Astrocyte (in vitro differentiated cells and primary cell): ENCODE measurements at places on chromosomes 4 and X. TPM values are rescaled to one million over a fixed set of nuclear protein-coding genes. Genes with fewer than 3 reads are reported as not detected.

Gene UXT
- 72.7 and 73.5 TPM in 2 replicates for total RNA-seq

Gene UGT2B11
- total RNA-seq = not detected in 2 replicates

Gene PNCK
- 0.65 and 1.1 TPM in 2 replicates for total RNA-seq

Gene SLITRK4
- total RNA-seq = 2.7 and 3.7 TPM in 2 replicates

Gene ANK2
- 77.1 and 77.8 TPM in 2 replicates for total RNA-seq

Gene ARR3
- not detected in 2 replicates for total RNA-seq

GRCh38 chrX:71859637-71860036, 51.0 kb upstream of the NHSL2 start:
- DNase-seq = peak; percentile 17

DNA sequence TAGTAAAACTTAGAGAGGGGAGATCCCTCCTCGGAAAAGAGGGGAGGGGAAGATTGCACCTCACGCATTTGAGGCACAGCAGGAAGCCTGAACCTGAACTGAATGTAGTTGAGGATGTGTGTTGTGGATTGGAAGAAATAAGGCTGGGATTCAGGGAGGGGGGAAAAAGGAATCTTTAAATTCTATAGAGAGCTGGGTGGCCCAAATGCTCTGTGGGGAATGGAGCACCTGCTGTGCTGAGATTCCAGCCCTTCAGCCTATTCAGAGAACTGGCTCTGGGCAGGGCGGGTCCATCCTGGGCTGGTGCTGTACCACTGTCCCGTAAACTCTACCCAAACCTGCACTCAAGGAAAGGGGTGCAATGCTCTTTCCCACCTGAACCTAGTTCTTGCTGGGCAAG, 4.1 kb downstream of the FOXO4 start:
- DNase-seq = no peak

GRCh38 chrX:46653482-46653881, 79.9 kb downstream of the CHST7 start:
- DNase-seq = no peak

DNA sequence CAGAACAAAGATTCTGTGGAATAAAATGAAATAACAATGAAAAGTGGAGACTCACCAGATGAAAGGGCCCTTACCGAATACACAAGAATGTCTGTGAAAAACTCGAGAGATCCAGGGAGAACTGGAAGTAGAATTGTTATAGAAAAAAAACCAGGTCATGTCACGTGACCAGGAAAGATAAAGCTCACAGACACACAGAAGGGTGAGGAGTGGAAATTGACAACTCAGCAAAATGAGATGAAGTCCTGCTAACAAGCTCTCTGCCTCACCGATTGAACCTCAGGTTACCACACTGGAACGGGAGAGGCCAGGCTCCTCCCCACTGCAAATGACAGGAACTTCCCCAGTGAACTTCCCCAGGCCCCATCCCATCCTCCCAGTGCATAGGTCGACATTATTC, 1618.0 kb upstream of the PCDH10 start:
- DNase-seq = no peak

- no peak for DNase-seq
Observed at GRCh38 chr4:69239557-69240168, 25.1 kb upstream of the UGT2B11 start.

- DNase-seq = no peak
Observed at GRCh38 chr4:3419836-3420605, 21.7 kb upstream of the HGFAC start.

DNA sequence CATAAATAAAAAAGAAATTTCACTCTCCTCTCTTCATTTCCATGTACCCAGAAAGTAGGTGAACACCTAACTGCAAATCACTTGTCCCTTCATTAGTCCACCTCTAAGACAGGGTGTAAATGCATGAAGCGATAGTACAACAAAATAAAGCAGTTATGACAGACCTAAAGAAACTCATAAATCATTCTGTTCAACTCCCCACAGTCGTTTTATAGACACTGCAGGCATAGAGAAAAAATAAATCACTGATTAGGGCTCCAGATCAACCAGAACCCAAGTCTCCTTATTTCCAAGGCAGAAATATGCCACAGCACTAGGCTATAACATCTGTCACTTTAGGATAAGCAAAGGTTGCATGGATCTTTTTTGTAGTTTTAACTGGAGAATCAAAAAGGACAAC, 3.0 kb downstream of the RASGEF1B start:
- DNase-seq = no peak

GRCh38 chr4:177047070-177047850, 254.5 kb upstream of the VEGFC start:
- peak; percentile 55 for DNase-seq

DNA sequence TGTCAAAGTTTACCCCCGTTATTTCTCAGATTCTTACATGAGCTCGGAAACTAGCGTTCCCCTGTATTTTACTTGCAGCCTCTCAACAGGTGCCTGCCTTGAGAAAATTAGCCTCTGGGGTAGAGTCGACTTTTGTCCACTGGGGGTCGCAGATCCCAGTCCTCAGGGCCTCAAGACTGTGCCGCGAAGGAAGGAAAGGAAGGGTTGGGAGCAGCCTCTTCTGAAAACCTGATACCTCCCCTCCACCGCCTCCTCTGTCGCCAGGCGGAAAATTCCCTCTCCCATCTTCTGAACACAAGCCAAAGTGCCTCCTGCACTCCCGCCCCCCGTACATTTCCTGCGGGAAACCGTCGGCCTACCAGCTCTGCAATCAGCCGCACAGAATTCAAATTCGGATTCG, 44.4 kb upstream of the TMSB15B start:
- peak; percentile 52 for DNase-seq

DNA sequence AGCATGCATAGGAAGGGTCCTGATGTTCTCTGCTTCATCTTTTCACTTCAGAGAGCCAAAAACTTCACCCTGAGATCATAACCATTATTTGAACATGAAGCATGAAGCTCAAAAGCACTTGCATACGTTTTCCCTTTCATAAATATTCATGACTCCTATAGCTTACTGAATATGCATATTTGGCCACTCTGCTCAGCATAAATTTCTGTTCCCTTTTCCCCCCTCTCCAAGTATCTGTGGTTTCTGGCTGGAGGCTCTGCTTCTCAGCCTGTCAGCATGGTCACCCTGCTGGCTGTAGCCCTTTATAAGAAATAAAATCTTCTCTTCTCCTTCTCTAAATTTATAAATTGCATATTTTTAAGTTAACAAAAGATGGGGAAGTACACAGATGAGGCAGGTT, 384.7 kb upstream of the AGA start:
- DNase-seq = no peak

DNA sequence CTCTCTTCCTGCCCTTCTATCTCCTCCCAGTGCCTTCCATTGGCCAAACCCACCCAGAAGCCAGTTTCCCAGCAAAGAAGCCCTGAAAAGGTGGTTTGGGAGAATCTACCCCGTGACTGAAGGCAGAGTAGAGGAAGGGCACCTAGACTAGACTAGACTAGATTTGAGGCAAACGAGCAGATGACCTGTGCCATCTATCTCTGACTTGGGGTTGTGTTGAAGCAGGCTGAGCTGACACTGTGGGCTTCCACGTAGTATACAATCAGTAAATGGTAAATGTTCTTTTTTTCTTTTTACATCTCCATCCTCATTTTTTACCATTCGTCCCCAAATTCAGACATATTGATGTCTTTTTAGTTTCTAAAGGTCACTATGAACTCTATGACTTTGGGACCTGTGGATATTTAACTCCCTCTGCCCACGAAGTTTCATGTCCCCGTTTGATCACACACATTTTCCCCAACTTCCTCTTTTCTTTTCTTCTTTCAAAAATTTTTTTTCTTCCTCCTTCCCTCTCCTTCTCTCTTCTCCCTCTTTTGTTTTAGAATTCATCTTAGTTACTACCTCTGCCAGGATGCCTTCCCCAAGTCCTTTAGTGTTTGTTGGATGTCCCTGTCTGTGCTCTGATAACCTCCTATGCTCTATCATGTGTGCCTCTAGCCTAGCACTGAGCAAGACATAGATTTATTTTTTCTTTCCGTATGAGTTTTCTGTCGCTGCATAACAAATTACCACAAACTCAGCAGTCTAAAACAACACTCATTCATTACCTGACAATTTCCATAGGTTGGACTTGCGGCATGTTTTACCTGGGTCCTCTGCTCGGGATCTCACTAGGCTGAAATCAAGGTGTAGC, 6.2 kb upstream of the AFF1 start:
- DNase-seq = no peak

- DNase-seq = no peak
Observed at GRCh38 chrX:22803353-22803752, 196.4 kb upstream of the DDX53 start.

- DNase-seq = no peak
Observed at GRCh38 chr4:152014280-152014679, 253.5 kb upstream of the GATB start.

DNA sequence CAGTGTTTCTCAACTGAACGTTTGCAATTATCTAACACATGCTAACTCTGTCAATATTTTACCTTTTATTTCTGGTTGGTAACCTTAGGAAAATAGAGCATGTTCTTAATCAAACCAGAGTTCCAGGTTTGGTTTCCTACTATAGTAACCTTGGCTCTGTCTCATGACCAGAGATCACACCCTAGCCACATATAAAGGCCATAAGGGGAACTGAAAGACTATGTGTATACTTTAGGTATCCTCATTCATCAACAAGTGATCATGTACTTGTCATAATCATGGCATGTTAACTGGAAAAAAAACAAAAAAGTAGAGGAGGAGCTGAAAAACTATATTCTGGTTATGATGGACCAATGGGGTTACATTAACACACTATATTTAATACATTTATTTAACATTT, 302.4 kb downstream of the TEX13A start:
- no peak for DNase-seq

GRCh38 chr4:79920163-79920853, 152.7 kb downstream of the ANTXR2 start:
- DNase-seq = no peak

DNA sequence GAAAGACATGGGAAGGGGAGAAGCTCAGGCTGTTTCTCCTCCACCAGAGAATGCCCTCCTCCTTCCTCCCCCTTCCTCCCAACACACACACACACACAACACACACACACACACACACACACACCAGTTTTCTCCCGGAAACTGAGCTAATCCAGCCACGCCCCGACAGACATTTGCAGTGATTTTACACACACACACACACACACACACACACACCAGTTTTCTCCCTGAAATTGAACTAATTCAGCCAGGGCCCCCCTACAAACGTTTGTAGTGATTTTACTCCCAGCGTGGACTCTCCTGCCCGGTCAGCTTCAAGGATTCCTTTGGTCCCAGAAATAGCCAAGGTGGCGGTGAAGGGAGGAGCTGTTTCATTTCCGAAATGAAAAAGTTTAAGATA, 32.9 kb upstream of the STX18 start:
- DNase-seq = peak; percentile 86

DNA sequence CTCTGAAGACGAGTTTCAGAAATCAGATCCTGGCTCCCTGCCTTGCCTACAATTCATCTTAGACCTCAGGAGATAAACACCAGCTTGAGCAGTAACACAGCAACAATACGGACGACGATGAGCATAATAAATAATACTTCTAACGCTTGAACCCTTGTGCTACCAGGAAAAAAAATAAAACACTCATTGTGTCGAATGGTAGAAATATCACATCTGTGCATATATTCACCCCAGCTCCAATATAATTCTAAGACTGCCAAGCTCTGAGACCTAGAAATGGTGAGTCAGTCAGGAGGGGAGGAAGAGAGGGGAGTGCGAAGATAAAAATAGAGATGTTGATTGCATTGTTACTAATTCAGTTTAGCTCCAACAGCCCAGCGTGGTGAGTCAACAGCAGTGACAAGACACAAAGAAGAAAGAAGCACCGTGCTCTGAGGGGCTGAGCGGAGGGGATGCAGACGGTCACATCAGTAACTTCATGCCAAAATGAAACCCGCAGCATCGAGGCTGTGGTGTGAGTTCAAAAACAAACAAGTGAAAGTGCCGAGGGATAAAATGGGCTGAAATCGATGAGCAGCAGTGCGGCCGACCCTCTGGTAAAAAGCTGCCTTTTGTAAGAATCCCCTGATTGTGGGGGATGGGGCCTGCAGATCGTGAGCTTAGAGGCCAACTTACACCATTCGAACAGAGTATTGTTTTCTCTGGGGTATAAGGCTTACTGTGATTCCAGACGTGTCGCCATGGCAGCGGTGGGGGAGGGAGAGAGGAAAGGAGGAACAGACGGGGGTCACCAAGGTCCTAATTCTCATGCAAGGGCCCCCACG, 150.4 kb downstream of the MGST2 start:
- peak; percentile 86 for DNase-seq

DNA sequence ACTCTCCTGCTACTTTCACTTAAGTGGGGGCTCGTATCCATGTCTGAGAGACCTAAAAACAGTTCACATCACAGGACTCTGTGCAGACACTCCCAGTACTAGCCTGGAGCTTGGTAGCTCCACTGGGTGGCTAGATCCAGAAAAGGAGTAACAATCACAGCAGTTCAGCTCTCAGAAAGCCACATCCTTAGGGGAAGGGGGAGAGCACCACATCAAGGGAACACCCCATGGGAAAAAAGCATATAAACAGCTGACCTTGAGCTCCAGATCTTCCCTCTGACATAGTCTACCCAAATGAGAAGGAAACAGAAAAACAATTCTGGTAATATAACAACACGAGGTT, 175.8 kb downstream of the FAM13A start:
- DNase-seq = no peak

DNA sequence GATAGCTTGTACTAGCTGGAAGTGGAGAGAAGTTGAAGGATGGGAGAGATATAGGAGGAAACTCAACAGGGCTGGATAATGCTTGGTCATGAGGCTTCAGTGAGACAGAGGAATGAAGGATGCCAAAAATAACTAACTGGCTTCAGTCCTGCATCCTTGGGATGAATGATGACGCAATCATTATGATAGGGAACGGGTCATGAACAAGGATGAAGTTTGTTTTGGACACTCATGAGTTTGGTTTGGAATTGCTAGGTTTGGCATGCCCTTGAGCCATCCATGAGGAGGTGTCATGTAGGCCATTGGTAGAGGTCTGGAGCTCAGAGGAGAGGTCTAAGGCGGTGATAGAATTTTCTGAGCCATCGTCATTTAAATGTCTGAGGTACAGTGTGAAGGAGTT, 160.0 kb upstream of the NHS start:
- DNase-seq = peak; percentile 27

GRCh38 chrX:107076158-107076557, 42.5 kb downstream of the RBM41 start:
- no peak for DNase-seq

DNA sequence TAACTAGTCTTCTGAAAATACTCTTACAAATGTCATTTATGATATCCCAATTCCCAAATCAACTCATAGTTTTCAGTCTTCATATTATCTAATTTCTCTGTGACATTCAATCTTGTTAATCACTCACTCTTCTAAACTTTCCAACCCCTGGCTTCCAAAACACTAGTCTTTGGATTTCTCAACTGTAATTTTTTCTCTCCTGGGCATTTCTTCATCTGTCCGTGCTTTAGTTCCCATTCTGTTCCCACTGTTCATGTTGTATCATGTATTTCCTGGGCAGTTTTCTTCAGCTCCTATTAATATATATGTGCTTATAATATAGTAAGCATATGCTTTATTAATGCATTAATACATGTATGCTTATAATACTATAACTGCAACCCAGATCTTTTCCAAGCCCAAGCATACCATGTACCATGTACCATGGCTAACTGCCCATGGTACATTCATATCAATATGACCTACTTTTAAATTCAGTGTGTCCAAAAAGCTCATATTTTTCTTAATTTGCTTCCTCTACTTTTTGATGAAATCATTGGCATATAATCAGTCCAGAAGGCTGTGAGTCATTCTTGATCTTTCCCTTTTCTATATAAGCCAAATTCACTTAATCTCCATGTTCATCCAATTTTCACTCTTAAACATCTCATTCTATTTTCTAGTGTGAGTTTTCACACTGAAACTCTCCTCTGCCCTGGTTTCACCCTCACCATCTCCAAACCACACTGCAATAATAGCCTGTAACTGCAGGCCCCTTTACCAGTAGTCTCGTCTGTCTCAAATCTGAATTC, 21.3 kb upstream of the GK2 start:
- no peak for DNase-seq
